ENCODE measurements at places on chromosomes 11 and 22. TPM values are rescaled to one million over a fixed set of nuclear protein-coding genes. Genes with fewer than 3 reads are reported as not detected.

Gene POU2AF2
- polyA plus RNA-seq, result not detected

Gene DGAT2
- polyA plus RNA-seq, result 5.9 TPM

Gene TSSK2
- polyA plus RNA-seq, result not detected

Gene UBQLNL
- polyA plus RNA-seq, result 0.35 TPM

Gene CECR2
- 18.3 TPM for polyA plus RNA-seq

Gene SMC1B
- polyA plus RNA-seq, result 0.02 TPM

Gene GUCY1A2
- 0.11 TPM for polyA plus RNA-seq

All from H1 (cell line).